ENCODE measurements at places on chromosomes 6 and 20. TPM values are rescaled to one million over a fixed set of nuclear protein-coding genes. Genes with fewer than 3 reads are reported as not detected.

CLVS2 gene
- not detected for total RNA-seq

BPIFA1 gene
- not detected for total RNA-seq

TMC2 gene
- total RNA-seq, result not detected

SYNDIG1 gene
- 4.5 TPM for total RNA-seq

SYCP2 gene
- 2.4 TPM for total RNA-seq

- no peaks in the 10 kb centered on the region for H3K27me3 ChIP-seq
- H3K4me3 ChIP-seq, result no peak overlapping the region
- H3K4me1 ChIP-seq, result no peaks in the 10 kb centered on the region
- no peak overlapping the region for H3K27ac ChIP-seq
These were observed 91.2 kb downstream of the LCA5 start for GRCh38 chr6:79446006-79446405.

DNA sequence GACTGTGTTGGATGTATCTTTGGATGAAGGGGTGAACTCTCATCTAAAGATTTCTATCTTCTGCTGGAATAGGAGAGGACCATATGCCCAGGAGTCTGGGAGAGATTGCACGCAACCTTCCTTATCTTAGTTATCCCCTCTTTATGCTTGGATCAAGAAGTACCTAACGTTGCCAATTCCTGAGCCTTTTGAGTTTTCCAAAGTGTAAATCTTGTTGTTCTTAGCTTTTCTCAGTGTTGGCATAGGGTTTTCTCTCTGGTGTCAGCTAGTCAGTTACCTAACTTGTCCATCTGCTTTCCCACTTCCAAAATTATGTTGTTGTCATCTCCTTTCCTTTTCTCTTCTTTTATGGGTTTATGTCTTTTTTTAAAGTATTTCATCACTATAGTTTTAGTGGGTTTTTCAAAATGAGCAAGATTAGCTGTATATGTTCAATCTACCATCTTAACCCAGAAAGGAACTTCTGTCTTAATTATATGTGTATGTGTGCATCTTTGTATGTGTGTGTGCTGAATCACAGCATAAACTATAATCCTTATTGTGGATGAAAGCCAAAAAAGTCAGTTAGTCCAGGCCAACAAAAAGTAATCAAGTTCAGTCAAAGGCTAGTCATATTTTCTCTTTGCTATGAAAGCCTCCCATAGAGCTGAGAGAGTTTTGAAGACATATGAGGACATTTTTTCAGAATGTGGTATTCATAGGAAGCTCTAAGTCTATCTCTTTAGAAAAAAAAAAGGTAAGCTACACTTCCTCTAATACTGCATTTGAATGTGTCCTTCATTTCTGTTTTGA lies 72.1 kb downstream of the KHDC1L start:
- H3K36me3 ChIP-seq, result no peaks in the 10 kb centered on the region
- H3K27me3 ChIP-seq, result no peaks in the 10 kb centered on the region
- no peak overlapping the region for H3K27ac ChIP-seq
- H3K4me1 ChIP-seq, result no peaks in the 10 kb centered on the region

GRCh38 chr6:134472661-134473060 lies 154.7 kb upstream of the SGK1 start:
- no peaks in the 10 kb centered on the region for H3K4me1 ChIP-seq
- H3K4me3 ChIP-seq, result no peak overlapping the region
- H3K27me3 ChIP-seq, result no peaks in the 10 kb centered on the region
- no peak overlapping the region for H3K27ac ChIP-seq
- H3K36me3 ChIP-seq, result no peaks in the 10 kb centered on the region
- DNase-seq, result no peak

DNA sequence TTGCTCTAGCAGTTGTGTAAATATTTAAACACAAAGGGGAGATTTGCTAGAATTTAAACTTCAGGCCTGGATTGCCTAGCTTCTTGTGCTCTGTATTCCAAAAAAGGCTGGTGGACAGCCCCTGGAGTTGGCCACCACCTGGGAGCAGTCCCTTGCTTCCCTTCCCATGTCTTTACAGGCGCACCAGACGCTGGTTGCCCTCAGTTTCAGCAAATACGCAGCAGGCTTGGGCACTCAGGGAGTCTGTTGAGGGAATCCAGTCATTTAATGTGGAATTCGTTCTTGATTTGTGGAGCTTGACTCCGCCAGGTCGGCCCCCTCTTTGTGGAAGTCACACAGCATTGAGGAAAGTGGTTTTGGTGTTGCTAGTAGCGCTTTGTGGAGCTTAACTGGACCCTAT lies 156.8 kb downstream of the DTNBP1 start:
- H3K4me3 ChIP-seq, result no peak overlapping the region
- H3K36me3 ChIP-seq, result no peaks in the 10 kb centered on the region
- H3K4me1 ChIP-seq, result no peaks in the 10 kb centered on the region

- no peak overlapping the region for H3K4me3 ChIP-seq
- no peaks in the 10 kb centered on the region for H3K36me3 ChIP-seq
- no peaks in the 10 kb centered on the region for H3K4me1 ChIP-seq
- DNase-seq, result no peak
- no peaks in the 10 kb centered on the region for H3K27me3 ChIP-seq
These were observed 35.0 kb downstream of the MRPL14 start for GRCh38 chr6:44091981-44092884.

DNA sequence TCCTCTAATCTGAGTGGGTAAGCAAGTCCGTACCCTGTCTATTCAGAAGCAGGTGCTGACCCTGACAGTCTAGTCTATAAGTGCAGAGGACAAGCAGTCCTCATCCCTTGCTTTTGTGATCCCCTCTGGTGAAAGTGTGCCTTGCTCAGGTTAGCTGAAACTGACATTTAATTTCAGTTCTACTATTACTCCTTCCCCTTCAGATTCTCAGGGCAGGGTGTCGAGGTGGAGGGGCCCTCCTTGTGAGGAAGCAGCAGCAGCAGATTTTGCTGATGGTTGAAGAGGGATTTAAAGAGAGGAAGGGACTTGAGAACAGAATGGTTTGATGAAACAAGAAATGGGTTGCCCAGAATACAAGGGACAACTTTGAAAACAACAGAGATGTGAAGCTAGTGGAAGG lies 309.3 kb downstream of the CLIC5 start:
- no peak for DNase-seq
- H3K27me3 ChIP-seq, result no peaks in the 10 kb centered on the region
- no peak overlapping the region for H3K27ac ChIP-seq
- H3K4me3 ChIP-seq, result no peak overlapping the region
- H3K36me3 ChIP-seq, result no peaks in the 10 kb centered on the region
- no peaks in the 10 kb centered on the region for H3K4me1 ChIP-seq

GRCh38 chr6:125910527-125910926 lies 46.0 kb upstream of the HINT3 start:
- no peaks in the 10 kb centered on the region for H3K27me3 ChIP-seq
- no peak overlapping the region for H3K4me3 ChIP-seq
- H3K36me3 ChIP-seq, result peaks cover 2% of the 10 kb centered on the region
- H3K4me1 ChIP-seq, result no peaks in the 10 kb centered on the region

DNA sequence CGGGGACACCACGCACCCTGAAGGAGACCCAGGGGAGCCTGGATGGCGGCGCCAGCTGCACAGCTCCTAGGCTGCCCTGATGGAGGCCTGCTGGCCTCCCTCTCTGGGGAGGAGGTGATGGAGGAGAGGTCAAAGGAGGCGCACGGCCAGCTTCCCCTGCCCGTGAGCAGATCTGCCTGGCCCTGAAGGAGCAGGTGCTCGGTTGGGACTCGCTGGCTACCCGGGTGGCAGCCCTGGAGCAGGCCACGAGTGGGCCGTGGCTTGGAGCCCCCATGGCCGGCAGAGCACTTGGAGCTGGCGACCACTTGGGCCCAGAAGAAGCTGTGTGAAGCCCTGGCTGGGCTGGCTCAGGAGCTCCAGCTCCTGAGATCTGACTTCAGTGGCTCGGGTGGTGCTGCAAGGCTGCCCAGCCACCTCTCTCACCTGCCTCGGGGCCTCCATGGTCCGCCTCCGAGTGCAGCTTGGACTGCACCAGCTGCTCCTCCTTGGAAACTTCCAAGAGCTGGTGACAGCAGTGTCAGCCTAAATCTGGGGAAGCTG lies 7.5 kb upstream of the RAET1E start:
- no peak overlapping the region for H3K4me3 ChIP-seq
- no peaks in the 10 kb centered on the region for H3K36me3 ChIP-seq
- H3K27me3 ChIP-seq, result no peaks in the 10 kb centered on the region
- DNase-seq, result peak; percentile 42
- no peak overlapping the region for H3K27ac ChIP-seq

DNA sequence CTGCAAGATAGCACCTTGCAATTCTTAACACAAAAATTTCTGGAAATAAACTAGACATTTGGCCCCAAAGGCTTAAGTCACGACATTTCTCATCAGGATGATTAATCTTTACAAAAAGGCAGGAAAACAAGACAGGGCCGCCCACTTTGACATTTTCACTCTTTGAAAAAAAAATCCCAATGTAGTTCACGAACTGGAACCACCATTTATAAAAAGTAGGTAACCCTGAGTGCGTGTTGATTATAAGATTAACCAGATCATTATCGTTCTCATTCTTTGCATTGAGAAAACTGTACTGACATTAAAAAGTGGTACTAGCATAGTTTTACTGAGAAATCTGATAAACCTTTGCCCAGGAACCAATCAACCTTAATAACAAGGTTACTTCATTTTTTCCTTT lies 108.8 kb downstream of the HUS1B start:
- DNase-seq, result no peak
- H3K36me3 ChIP-seq, result peaks cover 5% of the 10 kb centered on the region
- H3K27me3 ChIP-seq, result no peaks in the 10 kb centered on the region

- no peak for DNase-seq
- no peak overlapping the region for H3K4me3 ChIP-seq
- H3K36me3 ChIP-seq, result no peaks in the 10 kb centered on the region
- no peak overlapping the region for H3K27ac ChIP-seq
- H3K4me1 ChIP-seq, result no peaks in the 10 kb centered on the region
- H3K27me3 ChIP-seq, result no peaks in the 10 kb centered on the region
These were observed 23.0 kb upstream of the FKBP1A start for GRCh38 chr20:1415667-1416468.

- DNase-seq, result no peak
- peaks cover 7% of the 10 kb centered on the region for H3K36me3 ChIP-seq
- H3K4me3 ChIP-seq, result no peak overlapping the region
- no peak overlapping the region for H3K27ac ChIP-seq
- H3K4me1 ChIP-seq, result peaks cover 2% of the 10 kb centered on the region
- H3K27me3 ChIP-seq, result no peaks in the 10 kb centered on the region
These were observed 32.3 kb upstream of the GNRH2 start for GRCh38 chr20:3010985-3011723.

GRCh38 chr20:49275636-49276035 lies 2.2 kb downstream of the ZNFX1 start:
- H3K36me3 ChIP-seq, result peaks cover 6% of the 10 kb centered on the region
- H3K27me3 ChIP-seq, result no peaks in the 10 kb centered on the region
- H3K4me1 ChIP-seq, result no peaks in the 10 kb centered on the region
- H3K27ac ChIP-seq, result no peak overlapping the region
- H3K4me3 ChIP-seq, result no peak overlapping the region
- no peak for DNase-seq
